Stomach (tissue), 19 donors: ENCODE measurements at places on chromosomes 3 and 15. TPM values are rescaled to one million over a fixed set of nuclear protein-coding genes. Genes with fewer than 3 reads are reported as not detected.
A peak's percentile ranks its signal among the peaks of the same experiment; 100 is the strongest.

ISL2 gene
- polyA plus RNA-seq = 2.3 TPM

EOMES gene
- not detected for polyA plus RNA-seq

PEX11A gene
- 7.5 TPM for polyA plus RNA-seq

ERICH6 gene
- polyA plus RNA-seq = not detected

MUC13 gene
- polyA plus RNA-seq = 2.4 TPM

SLC27A2 gene
- 0.68 TPM for polyA plus RNA-seq

GRCh38 chr15:58313304-58313703 is 118.5 kb upstream of the LIPC start:
- no peak overlapping the region for H3K27ac ChIP-seq
- H3K36me3 ChIP-seq = no peaks in the 10 kb centered on the region
- no peak overlapping the region for H3K4me3 ChIP-seq
- no peaks in the 10 kb centered on the region for H3K4me1 ChIP-seq

DNA sequence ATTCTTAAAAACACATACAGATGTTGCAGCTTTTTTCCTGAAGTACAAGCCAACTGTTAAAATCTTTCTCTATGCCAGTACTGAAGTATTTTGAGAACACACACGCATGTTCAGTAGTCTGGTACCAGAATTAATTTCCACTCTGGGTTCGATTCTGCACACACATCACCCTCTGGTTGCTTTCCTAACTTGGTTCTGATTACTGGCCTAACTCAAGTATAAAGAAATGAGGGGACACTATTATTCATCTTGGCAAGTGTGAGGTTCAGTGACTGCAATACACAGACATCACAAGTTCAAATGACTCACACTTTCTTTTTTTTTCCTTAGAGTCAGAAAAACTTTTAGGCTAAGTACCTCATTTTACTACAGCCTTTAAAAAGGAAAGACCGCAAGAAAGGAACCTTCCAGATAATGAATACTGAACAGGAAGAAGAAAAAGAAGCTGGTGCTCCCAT is 37.4 kb upstream of the LDHAL6B start:
- H3K4me1 ChIP-seq = peaks cover 16% of the 10 kb centered on the region
- no peaks in the 10 kb centered on the region for H3K27me3 ChIP-seq
- H3K36me3 ChIP-seq = peaks cover 6% of the 10 kb centered on the region
- H3K27ac ChIP-seq = peak overlapping the region; percentile 70
- no peak for DNase-seq

- H3K36me3 ChIP-seq = no peaks in the 10 kb centered on the region
- no peak overlapping the region for H3K27ac ChIP-seq
- peaks cover 7% of the 10 kb centered on the region for H3K4me1 ChIP-seq
- no peaks in the 10 kb centered on the region for H3K27me3 ChIP-seq
These were observed 74.8 kb downstream of the PPM1L start for GRCh38 chr3:160830796-160831195.

DNA sequence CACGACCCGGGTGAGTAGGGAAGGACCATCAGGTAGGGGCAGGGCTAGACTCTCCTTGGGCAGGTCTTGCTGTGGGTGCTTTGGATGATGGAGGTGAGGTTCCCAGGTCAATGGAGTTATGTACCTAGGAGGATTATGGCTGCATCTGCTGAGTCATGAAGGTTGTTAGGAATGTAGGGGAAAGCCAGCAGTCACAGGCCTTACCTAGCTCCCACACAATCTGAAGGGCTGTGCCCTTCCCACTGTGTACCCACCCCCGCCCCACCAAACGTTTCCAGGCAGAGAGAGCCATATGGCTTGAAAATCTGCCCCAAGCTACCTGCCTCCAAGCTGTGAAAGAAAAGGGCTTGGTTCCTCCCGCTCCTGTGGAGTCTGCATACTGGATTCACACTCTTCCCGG is 573.4 kb upstream of the DPPA4 start:
- peak; percentile 9 for DNase-seq
- H3K4me1 ChIP-seq = no peaks in the 10 kb centered on the region
- no peak overlapping the region for H3K27ac ChIP-seq
- H3K4me3 ChIP-seq = peak overlapping the region; percentile 11

GRCh38 chr15:40594429-40594836 is 384 bp downstream of the KNL1 start:
- DNase-seq = peak; percentile 83
- H3K4me1 ChIP-seq = peaks cover 36% of the 10 kb centered on the region
- no peaks in the 10 kb centered on the region for H3K27me3 ChIP-seq
- peak overlapping the region; percentile 95 for H3K27ac ChIP-seq
- H3K36me3 ChIP-seq = no peaks in the 10 kb centered on the region
- peak overlapping the region; percentile 61 for H3K4me3 ChIP-seq

DNA sequence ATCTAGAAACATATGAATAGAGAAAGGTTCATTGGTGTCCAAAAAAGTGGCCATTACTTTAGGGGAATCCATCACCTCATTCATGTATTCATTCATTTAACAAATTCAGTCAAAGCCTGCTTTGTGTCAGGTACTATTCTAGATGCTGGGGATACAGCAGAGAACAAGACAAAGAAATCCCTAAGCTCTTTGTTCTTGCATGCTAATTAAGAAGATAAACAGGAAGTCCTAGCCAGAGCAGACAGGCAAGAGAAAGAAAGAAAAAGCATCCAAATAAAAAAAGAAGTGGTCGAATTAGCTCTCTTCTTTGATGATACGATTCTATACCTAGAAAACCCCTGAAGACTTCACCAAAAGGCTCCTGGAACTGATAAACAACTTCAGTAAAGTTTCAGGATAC is 12.4 kb upstream of the ZMAT3 start:
- H3K36me3 ChIP-seq = no peaks in the 10 kb centered on the region
- H3K4me1 ChIP-seq = no peaks in the 10 kb centered on the region
- H3K27ac ChIP-seq = no peak overlapping the region
- H3K27me3 ChIP-seq = no peaks in the 10 kb centered on the region
- DNase-seq = no peak
- H3K4me3 ChIP-seq = no peak overlapping the region
